ENCODE measurements at places on chromosomes 3 and 15.

DNA sequence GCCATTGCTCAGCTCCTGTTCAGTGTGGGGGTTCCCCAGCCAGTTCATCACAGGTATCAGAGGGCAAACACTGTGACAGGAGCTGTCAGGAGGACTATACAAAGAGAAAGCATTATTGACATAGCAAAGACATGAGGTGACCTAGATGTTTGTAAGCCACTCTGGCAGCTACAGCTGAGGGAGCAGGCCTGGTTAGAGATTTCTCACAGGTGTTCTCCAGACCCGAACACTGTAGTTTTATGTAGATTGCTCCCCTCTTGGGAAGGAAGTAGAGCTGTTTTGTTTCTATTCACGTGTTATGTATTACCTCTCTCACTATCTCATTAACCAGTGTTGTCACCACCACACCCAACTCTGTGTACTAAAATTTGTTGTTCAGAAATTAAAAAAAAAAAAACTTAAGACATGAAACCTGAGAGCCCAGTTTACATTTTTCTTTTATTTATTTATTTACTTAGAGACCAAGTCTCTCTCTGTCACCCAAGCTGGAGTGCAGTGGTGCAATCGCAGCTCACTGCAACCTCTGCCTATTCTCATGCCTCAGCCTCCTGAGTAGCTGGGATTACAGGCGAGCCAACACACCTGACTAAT, 123.7 kb downstream of the RBPMS2 start:
- DNase-seq: peak; percentile 58

DNA sequence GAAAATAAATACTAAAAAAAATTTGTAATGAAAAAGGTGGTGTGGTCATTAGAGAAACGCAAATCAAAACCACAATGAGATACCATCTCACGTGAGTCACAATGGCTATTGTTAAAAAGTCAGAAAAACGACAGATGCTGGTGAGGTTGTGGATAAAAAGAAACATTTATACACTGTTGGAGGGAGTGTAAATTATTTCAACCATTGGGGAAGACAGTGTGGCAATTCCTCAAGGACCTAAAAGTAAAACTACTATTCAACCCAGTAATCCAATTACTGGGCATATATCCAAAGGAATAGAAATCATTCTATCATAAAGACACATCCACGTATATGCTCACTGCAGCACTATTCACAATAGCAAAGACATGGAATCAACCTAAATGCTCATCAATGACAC, 120.3 kb downstream of the MYO9A start:
- DNase-seq: no peak

- DNase-seq: peak; percentile 28
Observed at GRCh38 chr3:14508966-14509795, 31.0 kb downstream of the GRIP2 start.

GRCh38 chr3:16013568-16013967, 160.9 kb upstream of the GALNT15 start:
- DNase-seq: no peak

DNA sequence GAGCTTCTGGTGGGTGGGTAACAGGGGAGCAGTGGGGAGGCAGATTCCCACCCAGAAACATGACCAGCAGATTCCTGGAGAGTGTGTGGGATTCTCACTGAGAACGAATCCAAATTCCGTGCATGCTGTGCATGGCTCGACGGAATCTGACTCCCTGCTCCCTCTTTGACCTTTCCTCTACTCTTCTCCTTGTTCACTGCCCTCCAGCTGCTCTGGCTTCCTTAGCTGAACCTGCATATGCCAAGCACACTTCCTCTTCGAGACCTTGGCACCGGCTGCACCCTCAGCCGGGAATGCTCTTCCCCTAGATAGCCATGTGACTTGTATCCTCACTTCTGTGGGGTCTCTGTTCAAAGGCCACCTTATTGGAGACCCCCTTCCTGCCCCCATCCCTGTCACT, 6.3 kb downstream of the INSYN1 start:
- DNase-seq: no peak
